ENCODE measurements at places on chromosomes 16 and 17.
A peak's percentile ranks its signal among the peaks of the same experiment; 100 is the strongest.

DNA sequence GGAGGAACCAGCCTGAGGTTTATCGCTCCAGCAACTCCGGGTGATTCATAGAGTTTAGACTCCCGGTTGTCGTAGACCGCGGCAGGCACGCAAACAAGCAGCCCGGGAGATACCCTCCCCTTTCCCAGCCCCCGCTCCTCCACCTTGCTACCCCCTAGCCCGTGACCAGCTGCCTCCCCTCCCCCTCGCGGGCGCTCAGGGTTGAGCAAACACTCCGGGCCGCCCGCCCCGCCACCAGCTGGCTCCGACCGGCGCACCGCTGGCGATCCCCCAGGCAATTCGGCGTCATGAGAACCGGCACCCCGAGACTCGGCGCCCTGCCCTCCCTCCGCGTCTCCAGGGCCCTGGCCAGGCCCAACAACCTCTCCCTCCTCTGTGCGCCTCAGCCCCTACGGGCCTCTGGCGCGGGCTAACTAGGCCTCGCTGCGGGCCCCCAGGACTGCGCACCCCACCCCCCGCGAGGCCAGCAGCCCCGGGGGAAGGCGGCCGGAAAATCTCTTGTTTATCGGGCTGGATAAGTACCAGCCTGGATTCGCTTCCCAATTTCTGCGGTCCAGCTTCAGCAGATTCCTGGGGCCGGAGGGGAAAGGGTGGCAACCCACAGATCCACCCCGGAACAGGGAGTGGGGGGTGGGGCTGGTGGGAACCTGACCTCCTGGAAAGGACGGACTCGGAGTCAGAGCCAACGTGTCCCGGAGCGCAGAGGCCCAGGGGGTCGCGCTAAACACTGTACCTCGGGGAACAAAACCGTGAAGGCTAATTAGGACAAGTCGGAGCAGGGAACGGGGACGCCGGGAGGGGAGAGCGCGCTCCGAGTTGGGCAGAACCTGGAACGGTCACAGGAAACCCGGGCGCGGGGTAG, 951 bp upstream of the GPRC5C start:
- DNase-seq: peak; percentile 75

GRCh38 chr17:50681263-50682200, 26.2 kb downstream of the ANKRD40 start:
- DNase-seq: peak; percentile 78

DNA sequence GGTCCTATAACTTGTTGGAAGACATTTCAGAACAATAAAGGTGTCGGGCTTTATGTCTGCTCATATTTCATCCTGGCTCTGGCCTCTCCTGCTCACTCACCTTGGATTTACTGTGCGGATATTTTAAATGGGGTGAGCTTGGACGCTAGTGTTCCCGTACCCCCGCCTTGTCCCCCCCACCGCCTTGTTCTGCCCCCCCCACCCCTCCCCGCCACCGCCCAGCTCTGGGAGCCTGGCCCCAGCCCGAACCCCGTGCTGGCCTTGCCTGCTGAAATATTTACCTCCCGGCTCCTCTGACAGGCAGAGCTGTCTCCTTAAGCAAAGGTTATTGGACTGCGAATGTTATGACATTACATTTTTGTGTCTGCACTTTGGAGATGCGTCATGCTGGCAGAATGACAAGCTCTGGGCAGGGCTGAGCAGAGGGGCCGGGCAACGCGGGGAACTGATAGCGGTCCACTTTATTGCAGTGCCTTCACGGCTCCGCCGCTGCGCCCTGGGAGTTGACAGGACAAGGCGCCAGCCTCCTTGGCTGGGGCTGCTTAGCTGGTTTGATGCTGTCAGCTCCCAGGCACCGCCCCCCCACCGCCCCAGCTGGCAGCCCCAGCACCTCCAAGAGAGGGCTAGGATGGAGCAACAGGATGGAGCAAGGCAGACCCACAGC, 222.5 kb upstream of the GSE1 start:
- no peak for DNase-seq

DNA sequence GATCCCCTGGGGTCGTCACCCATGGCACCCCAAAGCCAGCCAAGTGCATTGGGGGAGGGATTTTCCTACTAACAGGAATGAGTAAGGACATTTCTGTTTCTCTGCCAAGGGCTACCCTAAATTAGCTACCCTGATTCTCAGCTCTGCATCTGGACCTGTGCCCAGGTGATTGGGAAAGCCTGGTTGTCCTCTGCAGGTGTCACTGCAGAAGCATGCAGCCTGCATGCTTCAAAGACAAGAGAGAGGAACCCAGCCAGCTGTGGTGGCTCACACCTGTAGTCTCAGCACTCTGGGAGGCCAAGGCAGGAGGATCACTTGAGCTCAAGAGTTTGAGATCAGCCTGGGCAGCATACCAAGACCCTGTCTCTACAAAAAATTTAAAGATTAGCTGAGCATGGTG, 19.6 kb downstream of the BEAN1 start:
- DNase-seq: no peak

DNA sequence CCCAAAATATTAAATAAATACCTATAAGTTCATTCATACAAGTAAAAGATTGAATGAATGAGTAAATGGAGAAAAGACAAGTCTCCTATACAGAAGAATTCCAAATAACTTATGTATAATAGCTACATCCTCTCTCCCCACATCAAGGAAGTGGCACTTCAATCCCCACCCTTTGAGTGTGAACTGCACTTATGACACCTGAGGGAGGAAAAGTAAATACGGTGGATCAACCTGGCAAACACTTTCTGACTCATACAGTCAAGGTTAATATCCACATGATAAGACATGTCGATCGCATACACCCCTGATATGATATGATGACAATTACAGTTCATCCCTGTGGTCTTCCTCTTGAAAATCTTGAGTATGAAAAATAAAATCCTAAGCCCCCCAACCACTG, 18.0 kb downstream of the SLFN12L start:
- DNase-seq: no peak

DNA sequence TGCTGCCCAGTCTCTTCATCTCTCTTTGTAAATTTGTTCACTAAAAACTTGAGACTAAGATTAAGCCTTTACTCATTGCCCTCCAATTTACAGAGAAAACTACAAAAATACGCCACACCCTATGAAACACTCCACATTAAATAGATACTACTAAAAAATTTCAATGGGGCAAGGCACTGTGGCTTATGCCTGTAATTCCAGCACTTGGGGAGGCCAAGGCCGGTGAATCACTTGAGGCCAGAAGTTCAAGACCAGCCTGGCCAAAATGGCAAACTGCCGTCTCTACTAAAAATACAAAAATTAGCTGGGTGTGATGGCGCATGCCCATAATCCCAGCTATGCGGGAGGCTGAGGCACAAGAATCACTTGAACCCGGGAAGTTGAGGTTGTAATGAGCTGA, 3.8 kb downstream of the UBE2O start:
- no peak for DNase-seq

DNA sequence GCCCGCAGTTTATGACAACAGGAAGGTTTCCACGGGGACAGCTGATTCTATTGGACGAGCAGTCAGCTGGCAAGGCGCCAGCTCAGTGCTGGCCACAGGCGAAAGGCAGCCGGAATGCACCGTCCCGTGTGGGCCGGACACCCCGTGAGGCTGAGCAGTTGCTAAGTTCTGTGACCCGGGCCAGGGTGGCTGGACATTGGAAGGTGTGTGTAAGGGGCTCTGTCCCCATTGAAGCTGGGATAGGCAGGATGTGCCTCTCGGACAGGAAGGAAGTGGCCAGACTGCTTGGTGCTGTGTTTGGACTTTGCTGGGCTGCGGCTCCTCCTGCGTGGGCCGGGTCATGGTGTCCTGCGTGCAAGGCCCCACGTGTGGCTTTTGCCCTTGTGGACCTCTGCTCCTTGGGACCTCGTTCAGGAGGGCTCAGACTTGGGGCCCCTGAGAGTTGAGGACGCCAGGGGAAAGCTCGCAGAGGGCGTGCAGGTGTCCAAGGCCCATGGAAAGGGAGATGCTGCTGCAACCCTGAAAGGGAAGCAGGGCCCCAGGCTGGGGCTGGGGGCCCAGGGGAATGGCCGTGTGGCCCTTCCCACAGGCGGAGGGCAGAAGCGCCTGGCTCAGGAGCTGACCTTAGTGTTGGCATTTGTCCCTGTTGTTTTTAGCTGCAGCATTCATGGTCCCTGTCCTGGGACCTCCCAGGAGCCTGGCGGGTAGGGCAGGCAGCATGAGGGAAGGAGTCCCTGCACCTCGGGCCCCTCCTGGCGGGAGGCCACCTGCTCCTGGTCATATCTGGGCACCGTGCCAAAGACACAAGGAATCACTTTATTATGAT, 10.0 kb downstream of the BAIAP2 start:
- peak; percentile 81 for DNase-seq

DNA sequence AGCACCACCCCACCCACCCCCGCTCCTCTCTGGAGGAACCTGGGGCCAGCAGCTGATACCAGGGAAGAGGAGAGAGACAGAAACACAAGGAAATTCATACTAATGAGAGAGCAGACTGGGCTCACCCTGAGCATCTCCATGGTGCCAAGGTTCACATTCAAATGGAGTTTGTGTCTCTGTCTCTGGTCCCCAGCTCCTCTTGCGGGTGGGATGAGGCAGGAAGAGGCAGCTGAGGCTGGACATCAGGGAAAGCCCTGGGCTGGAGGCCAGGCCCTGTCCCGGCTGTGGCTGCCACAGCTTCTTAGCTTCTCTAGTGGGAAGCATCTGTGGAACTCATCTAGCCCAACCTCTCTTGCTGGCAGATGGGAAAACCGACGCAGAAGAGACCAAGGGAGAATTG, 121.5 kb downstream of the SDK2 start:
- no peak for DNase-seq

Measured in right forelimb (tissue), 1 donor.